ENCODE measurements at places on chromosomes 7 and 10. TPM values are rescaled to one million over a fixed set of nuclear protein-coding genes. Genes with fewer than 3 reads are reported as not detected.

Gene SLC39A12
- total RNA-seq, result not detected

Gene STRA8
- not detected for total RNA-seq

DNA sequence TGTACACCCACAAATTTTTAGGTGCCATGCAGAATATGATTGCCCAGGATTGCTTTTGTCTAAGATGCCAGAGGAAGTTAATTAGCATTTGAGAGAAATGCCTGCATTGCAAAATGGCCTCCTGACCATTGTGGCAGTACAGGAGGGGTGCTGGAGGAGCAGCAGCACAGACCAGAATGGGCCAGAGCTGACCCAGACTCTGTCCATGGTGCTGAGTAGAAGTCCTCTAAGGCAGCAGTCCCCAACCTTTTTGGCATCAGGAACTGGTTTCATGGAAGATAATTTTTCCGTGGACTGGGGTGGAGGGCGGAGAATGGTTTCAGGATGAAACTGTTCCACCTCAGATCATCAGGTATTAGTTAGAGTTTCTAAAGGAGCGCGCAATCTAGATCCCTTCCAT is 217.8 kb upstream of the AGK start:
- no peak for DNase-seq
- H3K27ac ChIP-seq, result no peak overlapping the region
- H3K36me3 ChIP-seq, result no peaks in the 10 kb centered on the region
- H3K4me1 ChIP-seq, result no peaks in the 10 kb centered on the region
- no peaks in the 10 kb centered on the region for H3K27me3 ChIP-seq
- no peak overlapping the region for H3K4me3 ChIP-seq

Gene ENTPD1
- not detected for total RNA-seq

DNA sequence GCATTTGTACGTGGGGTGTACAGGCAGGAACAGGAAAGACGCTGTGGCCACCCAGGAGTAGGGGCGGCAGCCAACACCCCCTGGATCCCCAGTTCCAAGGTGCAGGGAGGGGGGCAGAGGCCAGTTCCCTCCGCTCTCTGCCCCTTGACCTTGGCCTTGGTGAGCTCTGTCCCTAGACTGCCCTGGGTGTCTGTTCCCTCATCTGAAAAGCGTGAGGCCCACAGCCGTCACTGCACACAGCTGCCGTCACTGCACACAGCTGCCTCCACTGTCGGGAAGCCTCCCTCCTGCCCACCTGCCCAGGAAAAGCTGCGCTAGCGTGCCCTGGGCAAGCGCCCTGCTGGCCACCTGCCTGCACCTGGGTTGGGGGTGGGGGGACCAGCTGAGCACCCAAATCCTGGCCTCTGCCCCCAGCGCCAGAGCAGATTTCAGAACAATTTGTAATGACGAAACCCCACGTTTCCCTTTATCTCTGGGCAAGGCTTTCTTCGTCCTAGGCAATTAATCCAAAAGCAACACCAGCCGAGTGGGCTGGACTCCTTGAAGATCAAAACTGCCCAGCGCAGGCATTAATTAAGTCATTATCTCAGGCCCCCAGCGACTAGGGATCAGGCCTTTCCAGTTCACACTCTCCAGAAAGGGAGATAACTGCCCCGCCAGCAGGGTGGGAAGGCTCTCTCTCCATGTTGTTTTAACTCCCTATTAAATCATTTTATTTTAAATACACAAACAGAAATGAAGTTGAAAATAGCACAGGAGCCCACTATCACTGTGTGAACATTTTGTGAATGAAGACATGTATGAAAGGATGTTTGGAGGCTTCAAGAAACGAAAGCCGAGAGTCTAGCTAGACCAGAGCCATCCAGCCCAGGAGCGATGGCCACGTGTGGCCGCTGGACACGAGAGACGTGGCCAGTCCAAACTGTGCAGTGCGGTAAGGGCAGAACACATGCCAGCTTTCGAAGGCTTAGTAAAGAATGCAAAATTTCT is 4.0 kb upstream of the PDGFA start:
- H3K36me3 ChIP-seq, result no peaks in the 10 kb centered on the region
- no peak overlapping the region for H3K27ac ChIP-seq
- no peak overlapping the region for H3K4me3 ChIP-seq
- DNase-seq, result no peak
- H3K4me1 ChIP-seq, result 0 out of 2 replicates have a peak, but pooled peaks cover 3% of the 10 kb centered on the region

DNA sequence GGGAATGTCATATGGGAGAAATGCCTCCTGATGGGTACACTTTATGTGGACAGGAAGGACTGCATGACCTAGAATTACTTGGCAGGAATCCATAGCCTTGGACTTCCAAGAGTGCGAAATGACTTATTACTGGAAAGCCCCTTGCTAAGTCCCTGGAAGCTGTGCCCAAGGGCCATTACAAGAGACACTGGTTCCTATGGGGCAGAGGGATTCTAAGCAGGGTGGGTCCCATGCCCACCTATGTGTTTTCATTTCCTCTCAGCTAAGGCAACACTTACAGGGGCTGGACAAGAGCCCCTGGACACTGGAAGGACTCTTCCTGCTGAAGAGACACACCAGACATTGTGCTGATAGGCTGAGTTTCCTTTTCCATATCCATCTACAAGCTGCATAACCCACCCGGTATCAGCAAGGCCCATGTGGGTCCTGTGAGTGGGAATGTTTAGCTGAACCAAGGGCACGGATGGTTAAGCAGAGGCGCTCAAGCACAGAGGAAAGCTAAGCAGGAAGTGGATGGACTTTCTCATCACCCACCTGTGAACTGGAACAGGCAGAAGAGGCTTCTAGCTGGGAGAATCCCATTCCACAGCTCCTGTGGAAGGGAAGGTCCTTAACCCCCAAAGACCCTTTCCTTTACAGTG is 56.2 kb downstream of the XPNPEP1 start:
- DNase-seq, result peak; percentile 24
- H3K4me3 ChIP-seq, result no peak overlapping the region
- H3K27ac ChIP-seq, result no peak overlapping the region
- H3K36me3 ChIP-seq, result peaks cover 59% of the 10 kb centered on the region
- H3K27me3 ChIP-seq, result no peaks in the 10 kb centered on the region

Gene MOGAT3
- total RNA-seq, result not detected

GRCh38 chr7:82528577-82529310 is 85.2 kb upstream of the CACNA2D1 start:
- no peak overlapping the region for H3K27ac ChIP-seq
- no peaks in the 10 kb centered on the region for H3K36me3 ChIP-seq
- no peak overlapping the region for H3K4me3 ChIP-seq
- H3K4me1 ChIP-seq, result peaks cover 5% of the 10 kb centered on the region

DNA sequence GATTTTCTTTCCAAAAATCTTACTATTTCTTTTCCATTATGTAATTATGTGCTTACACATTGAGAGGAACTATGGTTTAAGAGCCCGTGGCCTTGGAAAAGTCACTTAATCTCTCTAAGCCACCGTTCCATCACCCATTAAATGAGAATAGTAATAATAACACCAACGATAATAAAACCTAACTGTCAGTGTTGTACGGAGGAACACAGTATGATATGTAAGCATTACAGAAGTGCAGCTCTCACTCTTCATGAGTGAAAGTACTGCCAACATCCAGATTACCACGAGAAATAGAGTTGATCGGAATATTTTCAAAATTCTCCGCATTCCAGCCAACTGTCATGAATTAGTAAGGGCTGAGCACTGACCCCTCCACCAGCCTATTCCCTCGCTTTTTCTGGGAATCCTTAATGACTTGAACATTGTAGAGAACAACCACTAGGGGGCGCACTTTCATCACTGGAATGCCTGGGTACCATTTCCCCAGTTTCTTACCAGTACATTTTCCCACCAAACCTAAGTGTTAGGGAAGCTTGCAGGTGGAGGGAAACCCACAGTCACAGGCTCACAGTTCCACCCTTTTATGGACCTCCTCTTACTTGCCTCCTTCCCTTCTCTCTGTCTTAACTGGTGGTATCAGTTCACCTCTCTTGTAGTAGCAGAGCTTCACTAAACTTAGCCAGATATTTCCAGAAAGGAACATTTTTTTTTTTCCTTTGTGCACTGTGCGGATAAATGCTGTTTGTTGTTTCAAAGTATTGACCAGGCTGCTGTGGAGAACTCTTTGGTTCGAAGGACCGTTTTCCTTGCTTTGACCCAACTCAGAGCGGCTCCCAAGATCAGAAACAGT is 27.8 kb downstream of the NKX2-3 start:
- no peaks in the 10 kb centered on the region for H3K36me3 ChIP-seq
- peak; percentile 47 for DNase-seq
- no peak overlapping the region for H3K4me3 ChIP-seq
- H3K4me1 ChIP-seq, result no peaks in the 10 kb centered on the region
- no peak overlapping the region for H3K27ac ChIP-seq

- no peaks in the 10 kb centered on the region for H3K36me3 ChIP-seq
- H3K4me3 ChIP-seq, result no peak overlapping the region
- H3K4me1 ChIP-seq, result no peaks in the 10 kb centered on the region
Observed at GRCh38 chr10:117537436-117537903, 5.1 kb upstream of the EMX2 start.

Gene STN1
- 28.6 TPM for total RNA-seq

Gene NPFFR1
- total RNA-seq, result not detected

DNA sequence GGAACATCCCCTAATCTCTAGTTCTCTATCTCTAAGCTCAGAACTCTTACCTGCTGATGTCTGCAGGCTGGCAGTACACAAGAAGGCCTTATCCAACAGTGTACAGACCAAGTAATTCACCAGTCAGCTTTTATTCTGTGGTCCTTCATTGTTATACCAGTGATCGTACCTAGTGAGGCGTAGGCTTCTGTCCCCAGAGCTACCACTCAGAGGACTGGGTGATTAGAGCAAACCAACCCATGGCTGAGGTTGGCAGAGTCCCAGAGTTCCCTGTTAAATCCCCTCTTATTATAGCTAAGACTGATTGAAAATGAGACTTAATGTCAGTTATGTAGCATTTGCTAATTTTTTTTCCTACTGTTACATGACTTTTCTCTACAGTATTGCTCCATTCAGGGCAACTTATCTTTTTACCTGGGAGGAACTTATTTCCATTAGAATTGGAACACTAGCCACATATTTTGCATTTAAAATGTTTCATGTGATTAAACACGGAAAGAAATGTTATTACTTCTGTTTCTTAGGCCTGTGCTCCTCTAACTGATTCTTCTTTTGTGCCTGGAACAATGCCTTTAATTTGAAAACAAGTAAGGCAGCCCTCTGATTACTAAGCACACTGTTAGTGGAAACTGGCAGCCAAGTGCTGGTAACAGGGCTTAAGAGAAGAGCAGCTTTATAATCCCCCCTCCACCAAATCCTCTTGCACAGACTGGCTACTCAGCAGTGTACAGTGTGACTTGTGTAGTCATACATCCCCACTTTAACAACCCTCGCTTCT is 127.2 kb downstream of the LRRC4 start:
- DNase-seq, result no peak
- no peak overlapping the region for H3K27ac ChIP-seq
- H3K27me3 ChIP-seq, result no peaks in the 10 kb centered on the region
- peaks cover 21% of the 10 kb centered on the region for H3K4me1 ChIP-seq

Gene ECHS1
- 60.8 TPM for total RNA-seq

GRCh38 chr7:26213807-26214515 is 12.4 kb downstream of the CBX3 start:
- no peak overlapping the region for H3K4me3 ChIP-seq
- H3K27ac ChIP-seq, result no peak overlapping the region
- DNase-seq, result no peak
- no peaks in the 10 kb centered on the region for H3K4me1 ChIP-seq

DNA sequence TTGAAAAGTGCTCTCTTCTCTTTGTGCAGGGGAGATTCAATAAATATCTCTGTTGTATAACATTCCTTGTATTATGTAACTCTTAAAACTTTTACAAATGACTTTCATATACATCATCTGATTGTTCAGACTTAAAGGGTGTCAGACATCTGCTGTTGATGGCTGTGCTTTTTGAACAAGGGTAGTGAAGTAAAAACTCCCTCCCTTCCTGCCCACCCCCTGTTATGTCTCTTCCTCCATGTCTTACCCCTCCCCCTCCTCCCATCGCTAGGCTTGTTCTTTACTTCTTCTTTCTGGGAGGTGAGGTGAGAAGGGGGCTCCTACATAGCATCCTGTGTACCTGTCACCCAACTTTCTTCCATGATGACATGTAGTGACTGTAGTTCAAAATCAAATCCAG is 23.4 kb upstream of the ABCB4 start:
- H3K4me3 ChIP-seq, result no peak overlapping the region
- DNase-seq, result no peak
- no peaks in the 10 kb centered on the region for H3K36me3 ChIP-seq
- H3K27ac ChIP-seq, result no peak overlapping the region

GRCh38 chr10:89367529-89367928 is 10.3 kb upstream of the IFIT1B start:
- H3K4me1 ChIP-seq, result peaks cover 3% of the 10 kb centered on the region
- no peaks in the 10 kb centered on the region for H3K36me3 ChIP-seq
- no peak overlapping the region for H3K27ac ChIP-seq
- no peaks in the 10 kb centered on the region for H3K27me3 ChIP-seq

GRCh38 chr10:36578306-36578705 is 547.1 kb upstream of the ANKRD30A start:
- no peak overlapping the region for H3K27ac ChIP-seq
- H3K4me3 ChIP-seq, result no peak overlapping the region
- H3K4me1 ChIP-seq, result peaks cover 4% of the 10 kb centered on the region

DNA sequence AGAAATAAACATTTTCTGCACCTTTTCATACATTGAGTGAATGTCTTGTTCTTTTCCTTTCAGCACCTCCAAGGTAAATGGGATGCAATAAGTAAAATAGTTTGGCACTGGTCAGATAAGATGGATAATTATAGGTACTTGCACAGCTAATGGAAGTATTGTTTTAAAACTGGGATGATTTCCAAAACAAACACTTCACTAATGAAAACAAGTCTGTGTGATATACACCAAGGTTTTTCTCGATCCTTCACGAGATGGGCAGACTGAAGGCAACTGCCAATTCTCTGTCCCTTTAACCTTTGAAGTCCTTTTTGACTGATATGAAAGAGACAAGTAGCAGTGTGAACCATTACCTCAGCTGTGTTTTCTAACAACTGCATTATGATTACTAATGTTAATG is 423.8 kb downstream of the GFRA1 start:
- no peaks in the 10 kb centered on the region for H3K27me3 ChIP-seq
- H3K36me3 ChIP-seq, result no peaks in the 10 kb centered on the region
- DNase-seq, result no peak
- H3K4me1 ChIP-seq, result no peaks in the 10 kb centered on the region

Gene ARMC3
- total RNA-seq, result not detected

DNA sequence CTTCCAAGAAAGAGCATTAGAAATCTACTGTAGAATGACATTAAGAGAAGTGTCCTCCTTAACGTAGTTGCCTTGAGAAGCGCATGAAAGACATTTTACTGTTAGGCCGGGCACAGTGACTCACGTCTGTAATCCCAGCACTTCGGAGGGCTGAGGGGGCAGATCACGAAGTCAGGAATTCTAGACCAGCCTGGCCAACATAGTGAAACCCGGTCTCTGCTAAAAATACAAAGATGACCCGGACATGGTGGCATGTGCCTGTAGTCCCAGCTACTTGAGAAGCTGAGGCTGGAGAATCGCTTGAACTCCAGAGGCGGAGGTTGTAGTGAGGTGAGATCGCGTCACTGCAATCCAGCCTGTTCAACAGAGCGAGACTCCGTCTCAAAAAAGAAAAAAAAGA is 28.9 kb downstream of the TARP start:
- H3K4me3 ChIP-seq, result no peak overlapping the region
- H3K36me3 ChIP-seq, result no peaks in the 10 kb centered on the region
- H3K4me1 ChIP-seq, result no peaks in the 10 kb centered on the region
- H3K27ac ChIP-seq, result no peak overlapping the region
